ENCODE measurements at places on chromosomes 5 and 9.

- DNase-seq: peak; percentile 45
Observed at GRCh38 chr5:102090770-102091169, 205.3 kb downstream of the SLCO4C1 start.

DNA sequence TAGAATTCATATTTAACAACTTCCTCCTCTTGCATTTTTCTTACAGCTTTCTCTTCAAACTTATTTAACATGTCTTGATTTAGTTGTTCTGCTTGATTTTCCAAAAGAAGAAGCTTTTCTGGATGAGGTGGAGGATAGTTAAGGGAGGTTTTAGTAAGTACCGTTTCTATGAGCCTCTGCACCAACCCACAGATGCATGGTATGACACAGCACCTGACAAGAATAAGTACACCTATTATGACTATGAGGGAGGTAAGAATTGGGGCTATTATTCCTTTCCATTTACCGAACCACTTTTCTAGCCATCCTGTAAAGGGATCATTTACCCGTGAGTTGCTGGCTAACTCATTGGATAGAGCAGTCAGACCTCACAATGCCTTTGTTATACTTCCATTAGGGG is 2.5 kb upstream of the HMGCS1 start:
- DNase-seq: no peak

- no peak for DNase-seq
Observed at GRCh38 chr9:3224931-3225330, 300.9 kb downstream of the RFX3 start.

- DNase-seq: no peak
Observed at GRCh38 chr9:129863059-129863690, 27.9 kb downstream of the USP20 start.

- DNase-seq: no peak
Observed at GRCh38 chr5:179146277-179146676, 86.1 kb downstream of the ZNF354C start.
